ENCODE measurements at places on chromosomes 11 and 22.
A peak's percentile ranks its signal among the peaks of the same experiment; 100 is the strongest.

DNA sequence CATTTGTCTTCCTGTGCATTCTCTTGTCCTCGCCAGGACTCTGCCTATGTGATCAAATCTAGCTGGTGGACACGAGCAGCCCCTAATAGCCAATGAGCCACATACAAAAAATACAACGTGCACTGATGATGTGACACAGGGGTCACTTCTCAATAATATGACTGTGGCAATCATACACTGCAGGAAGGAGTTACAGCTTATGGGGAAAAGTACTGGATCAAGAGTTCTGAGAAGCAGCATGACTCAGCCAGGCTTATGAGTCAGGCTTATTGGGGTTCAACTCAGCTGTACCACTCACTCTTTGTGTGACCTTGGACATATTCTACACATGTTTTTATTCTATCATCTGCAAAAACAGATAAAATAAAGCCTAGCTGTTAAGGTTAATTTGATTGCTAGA, 889.4 kb upstream of the TENM4 start:
- no peaks in the 10 kb centered on the region for H3K4me1 ChIP-seq
- no peaks in the 10 kb centered on the region for H3K36me3 ChIP-seq
- H3K27me3 ChIP-seq: no peaks in the 10 kb centered on the region
- no peak overlapping the region for H3K27ac ChIP-seq

DNA sequence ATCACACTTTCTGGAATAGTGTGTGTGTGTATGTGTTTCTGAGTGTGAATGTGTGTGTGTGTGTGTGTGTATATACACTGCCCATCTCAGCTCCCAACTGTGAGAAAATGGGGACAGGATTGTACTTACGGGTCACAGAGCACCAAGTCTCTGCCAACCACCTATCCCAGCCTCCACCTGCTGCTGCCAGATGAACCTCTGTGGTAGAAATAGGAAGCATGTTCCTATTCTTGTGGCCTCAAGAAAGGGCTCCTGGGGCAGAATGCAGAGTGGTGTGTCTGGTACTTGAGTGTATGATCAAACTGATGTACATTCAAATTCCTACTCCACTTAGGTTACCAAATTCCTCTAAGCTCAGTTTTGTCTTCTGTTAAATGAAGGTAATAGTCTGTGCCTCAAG, 14.6 kb downstream of the UBASH3B start:
- H3K27me3 ChIP-seq: no peaks in the 10 kb centered on the region
- no peak overlapping the region for H3K4me3 ChIP-seq
- no peaks in the 10 kb centered on the region for H3K36me3 ChIP-seq
- no peak for DNase-seq
- no peak overlapping the region for H3K27ac ChIP-seq
- H3K4me1 ChIP-seq: peaks cover 2% of the 10 kb centered on the region

- H3K4me1 ChIP-seq: peaks cover 22% of the 10 kb centered on the region
- no peak overlapping the region for H3K4me3 ChIP-seq
- H3K27ac ChIP-seq: no peak overlapping the region
- H3K36me3 ChIP-seq: no peaks in the 10 kb centered on the region
- DNase-seq: no peak
These were observed 3.6 kb upstream of the ROBO3 start for GRCh38 chr11:124861670-124862069.

DNA sequence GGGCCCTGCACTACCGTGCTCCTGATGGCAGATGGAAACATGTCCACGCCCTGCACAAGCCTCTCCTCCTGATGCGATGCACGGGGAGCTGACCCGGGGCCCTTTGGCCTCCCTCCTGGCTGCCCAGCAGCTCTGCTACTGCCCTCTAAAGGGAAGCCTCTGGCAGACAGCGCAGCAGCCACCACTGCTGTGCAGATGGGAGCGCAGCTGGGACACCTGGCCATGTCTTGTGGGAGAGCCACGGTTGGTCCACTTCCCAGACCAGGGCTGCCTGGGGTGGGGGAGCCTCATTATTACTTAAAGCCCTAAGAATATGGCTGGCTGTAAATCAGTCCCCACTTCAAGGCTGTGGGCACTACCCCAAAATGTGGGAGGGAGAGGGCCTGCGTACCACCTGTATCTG, 38.3 kb downstream of the TBX1 start:
- no peaks in the 10 kb centered on the region for H3K27me3 ChIP-seq
- H3K27ac ChIP-seq: no peak overlapping the region
- no peaks in the 10 kb centered on the region for H3K36me3 ChIP-seq
- no peak overlapping the region for H3K4me3 ChIP-seq

GRCh38 chr11:36757075-36757474, 159.0 kb upstream of the RAG2 start:
- H3K27ac ChIP-seq: no peak overlapping the region
- no peaks in the 10 kb centered on the region for H3K4me1 ChIP-seq
- no peak for DNase-seq
- H3K4me3 ChIP-seq: no peak overlapping the region

GRCh38 chr11:12724301-12725054, 50.3 kb downstream of the TEAD1 start:
- no peak overlapping the region for H3K4me3 ChIP-seq
- no peaks in the 10 kb centered on the region for H3K27me3 ChIP-seq
- peaks cover 76% of the 10 kb centered on the region for H3K4me1 ChIP-seq
- H3K27ac ChIP-seq: peak overlapping the region; percentile 96
- H3K36me3 ChIP-seq: no peaks in the 10 kb centered on the region

GRCh38 chr22:37267135-37267587, 15.1 kb upstream of the CYTH4 start:
- peak; percentile 61 for DNase-seq
- no peaks in the 10 kb centered on the region for H3K36me3 ChIP-seq

- no peak overlapping the region for H3K4me3 ChIP-seq
- H3K27ac ChIP-seq: no peak overlapping the region
- H3K4me1 ChIP-seq: no peaks in the 10 kb centered on the region
- no peak for DNase-seq
These were observed 147.4 kb upstream of the POU2AF2 start for GRCh38 chr11:111098091-111098490.

DNA sequence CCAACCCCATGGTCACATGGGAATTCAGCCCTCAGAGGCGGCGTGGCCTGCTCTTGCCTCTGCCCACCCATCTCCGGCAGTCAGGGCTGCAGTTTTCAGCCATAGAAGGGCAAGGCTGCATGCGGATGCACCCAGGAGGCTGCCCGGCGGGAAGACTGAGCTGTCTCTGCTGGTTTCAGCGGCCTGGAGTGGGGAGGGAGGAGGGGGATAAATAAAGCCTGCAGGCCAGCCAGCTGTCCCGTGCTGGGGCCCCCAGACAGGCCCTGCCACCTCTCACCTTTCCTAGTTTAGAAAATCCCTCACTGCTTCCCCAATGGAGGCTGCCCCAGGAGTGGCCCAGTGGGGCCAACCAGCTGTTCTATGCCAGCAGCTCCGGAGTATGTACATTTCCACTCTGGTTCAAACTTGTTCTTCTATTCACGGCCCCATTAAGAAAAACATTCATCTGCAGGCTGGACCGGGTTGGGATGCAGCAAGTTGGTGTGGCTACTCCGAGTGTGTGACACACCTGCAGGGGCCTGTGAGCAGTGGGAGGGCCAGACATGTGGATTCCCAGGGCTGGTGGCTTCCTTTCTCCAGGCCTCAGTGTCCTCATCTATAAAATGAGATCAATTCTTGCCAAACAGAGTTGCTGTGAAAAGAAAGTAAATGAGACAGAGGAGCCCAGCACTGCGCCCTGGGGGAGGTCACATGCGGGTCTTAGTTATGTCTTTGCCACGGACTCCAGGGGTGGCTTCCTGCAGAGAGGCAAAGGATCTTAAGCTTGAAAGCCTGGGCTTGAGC, 5.0 kb downstream of the MICALL1 start:
- H3K4me1 ChIP-seq: peaks cover 11% of the 10 kb centered on the region
- no peak overlapping the region for H3K27ac ChIP-seq
- no peak for DNase-seq
- no peaks in the 10 kb centered on the region for H3K27me3 ChIP-seq

GRCh38 chr11:134033696-134034491, 35.0 kb upstream of the JAM3 start:
- H3K4me3 ChIP-seq: no peak overlapping the region
- H3K27ac ChIP-seq: no peak overlapping the region
- no peaks in the 10 kb centered on the region for H3K36me3 ChIP-seq
- 0 out of 2 replicates have a peak, but pooled peaks cover 3% of the 10 kb centered on the region for H3K4me1 ChIP-seq

DNA sequence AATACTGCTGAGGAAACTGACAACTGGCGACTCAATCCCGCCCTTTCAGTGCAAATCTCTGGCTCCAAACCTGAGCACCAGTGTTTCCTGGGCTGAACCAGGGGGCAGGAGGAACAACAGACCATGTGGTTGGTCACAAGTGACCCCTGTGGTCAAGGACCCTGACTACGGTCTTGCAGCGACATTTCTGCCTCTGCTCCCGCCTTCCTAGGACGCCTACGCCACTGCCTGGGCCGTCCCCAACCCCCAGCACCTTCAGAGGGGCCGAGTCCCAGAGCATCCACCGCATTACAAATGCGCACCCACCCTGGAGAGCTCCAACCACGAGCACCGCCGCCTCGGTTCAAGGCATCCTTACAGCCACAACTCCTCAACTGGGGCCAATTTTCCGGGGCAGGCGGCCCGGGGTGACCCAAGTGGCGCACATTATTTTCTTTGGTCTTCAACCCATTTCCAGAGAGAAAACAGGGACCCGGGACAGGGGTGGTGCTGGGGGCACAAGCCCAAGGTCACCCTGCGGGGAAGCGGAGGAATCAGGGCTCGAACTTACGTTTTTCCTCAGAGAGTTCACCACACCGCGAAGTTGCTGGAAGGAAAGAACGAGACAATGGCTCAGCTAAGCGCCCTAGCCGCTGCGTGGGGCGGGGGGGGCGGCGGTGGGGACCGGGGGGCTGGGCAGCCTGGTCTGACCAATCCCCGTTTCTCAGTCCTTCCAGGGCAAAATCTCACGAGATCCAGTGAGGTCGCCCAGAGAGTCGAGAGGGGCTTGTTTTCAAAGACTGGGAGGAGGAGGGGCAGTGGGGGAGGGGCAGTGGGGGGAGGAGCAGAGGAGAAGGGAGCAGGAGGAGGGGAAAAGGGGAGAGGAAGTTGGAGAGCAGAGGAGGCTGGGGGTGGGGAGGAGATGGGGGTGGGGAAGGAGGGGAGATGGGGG, 1.8 kb downstream of the PRAME start:
- H3K4me3 ChIP-seq: no peak overlapping the region
- DNase-seq: no peak
- no peaks in the 10 kb centered on the region for H3K36me3 ChIP-seq
- no peak overlapping the region for H3K27ac ChIP-seq
- H3K27me3 ChIP-seq: no peaks in the 10 kb centered on the region

DNA sequence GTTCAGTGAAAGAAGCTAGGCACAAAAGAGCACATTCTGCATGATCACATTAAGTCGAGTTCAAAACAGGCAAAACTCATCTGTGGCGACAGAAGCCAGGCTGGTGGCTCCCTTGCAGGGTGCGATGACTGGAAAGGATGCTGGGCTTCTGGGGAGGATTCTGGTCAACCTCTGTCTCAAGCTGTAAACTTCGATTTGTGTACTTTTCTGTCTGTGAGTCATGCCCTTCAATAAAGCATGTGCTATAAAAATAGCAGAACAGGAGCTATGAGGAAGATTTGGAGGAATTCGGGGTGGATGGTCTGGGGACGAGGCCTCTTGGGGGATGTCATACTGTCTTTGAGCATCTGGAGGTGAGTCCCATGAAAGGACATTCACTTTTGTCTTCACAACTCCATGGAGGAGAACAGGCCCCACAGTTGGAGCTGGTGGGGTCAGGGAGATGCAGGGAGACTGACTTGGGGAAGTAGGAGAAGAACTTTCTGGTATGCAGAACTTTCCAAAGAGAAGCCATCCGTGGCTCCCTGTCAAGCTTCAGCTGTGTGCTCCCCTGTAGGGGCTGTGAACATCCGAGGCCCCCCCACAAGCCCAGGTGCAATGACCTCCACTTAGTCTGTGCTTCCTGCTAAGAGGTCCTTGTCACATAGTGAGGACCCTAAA, 77.8 kb upstream of the LINC01488 start:
- H3K27ac ChIP-seq: no peak overlapping the region
- no peaks in the 10 kb centered on the region for H3K36me3 ChIP-seq
- H3K4me1 ChIP-seq: peaks cover 12% of the 10 kb centered on the region
- DNase-seq: peak; percentile 44
- no peak overlapping the region for H3K4me3 ChIP-seq

GRCh38 chr11:78161962-78162371, 22.5 kb upstream of the ALG8 start:
- no peaks in the 10 kb centered on the region for H3K27me3 ChIP-seq
- H3K4me3 ChIP-seq: no peak overlapping the region
- H3K36me3 ChIP-seq: no peaks in the 10 kb centered on the region
- no peak for DNase-seq

GRCh38 chr22:44701824-44702478, at the start of gene PRR5:
Gene PRR5 (plus strand): TSS chr22:44702204. CDS start chr22:44702475, 271 bp downstream.
- H3K27ac ChIP-seq: peak within 1 kb of the TSS; percentile 79
- peaks cover 58% of the 10 kb centered on the region for H3K4me1 ChIP-seq
- peak within 1 kb of the TSS; percentile 53 for H3K4me3 ChIP-seq
- DNase-seq: peak; percentile 92

DNA sequence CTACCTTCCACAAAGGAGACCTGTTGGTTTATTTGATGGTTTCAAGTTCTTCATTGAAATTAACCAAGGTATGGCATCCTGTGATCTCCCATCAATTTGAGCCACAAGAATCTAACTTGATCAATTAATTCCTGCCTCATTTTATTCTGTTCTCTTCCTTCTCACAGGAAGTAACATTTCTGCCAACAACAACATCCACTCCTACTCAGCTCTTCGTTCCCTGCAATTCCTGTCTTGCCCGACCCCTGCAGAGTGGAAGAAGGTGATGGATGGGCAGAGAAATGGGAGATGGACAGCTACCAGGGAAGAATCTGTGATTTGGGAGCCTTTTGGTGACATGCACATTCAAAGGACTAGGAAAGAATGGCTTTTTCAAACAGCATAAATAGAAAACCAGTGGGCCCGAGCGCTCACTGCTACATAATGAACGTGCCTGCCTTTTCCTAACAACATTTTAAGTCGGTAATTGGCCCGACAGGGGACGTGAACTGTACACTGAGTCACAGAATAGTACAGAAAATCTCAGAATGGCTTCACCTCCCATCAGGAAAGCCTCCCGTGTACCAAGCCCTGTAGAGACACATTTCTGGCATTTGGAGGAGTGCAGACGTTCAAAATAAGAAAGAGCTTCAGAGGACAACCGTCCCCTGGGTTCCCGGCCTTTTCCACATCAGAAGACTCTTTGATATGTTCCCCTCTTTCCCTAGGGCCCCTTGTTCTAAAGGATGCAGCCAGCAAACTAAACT, 112.6 kb upstream of the SEZ6L start:
- H3K27me3 ChIP-seq: no peaks in the 10 kb centered on the region
- no peak overlapping the region for H3K27ac ChIP-seq
- no peaks in the 10 kb centered on the region for H3K36me3 ChIP-seq
- H3K4me3 ChIP-seq: no peak overlapping the region
- DNase-seq: no peak

DNA sequence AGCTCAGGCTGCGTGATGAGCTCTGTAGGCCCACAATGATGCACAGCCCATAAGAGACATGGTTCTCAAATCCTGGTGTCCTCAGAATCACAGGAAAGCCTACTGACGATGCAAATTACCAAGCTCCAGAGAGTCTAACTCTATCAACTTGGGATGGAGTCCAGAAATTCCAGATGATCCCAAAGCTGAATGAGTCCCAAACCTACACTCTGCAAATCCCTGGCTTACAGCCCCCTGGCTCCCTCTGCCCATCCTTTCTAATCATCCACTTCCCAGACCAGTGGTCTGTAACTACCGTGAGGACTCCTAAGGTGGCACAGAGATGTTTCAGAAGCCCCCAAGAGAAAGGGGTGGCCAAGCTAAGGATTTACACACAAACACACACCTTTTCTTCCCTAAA, 13.5 kb downstream of the ARFGAP2 start:
- H3K27me3 ChIP-seq: no peaks in the 10 kb centered on the region
- no peak overlapping the region for H3K27ac ChIP-seq
- H3K4me1 ChIP-seq: no peaks in the 10 kb centered on the region
- no peak overlapping the region for H3K4me3 ChIP-seq
- DNase-seq: no peak

- H3K4me1 ChIP-seq: no peaks in the 10 kb centered on the region
- H3K36me3 ChIP-seq: no peaks in the 10 kb centered on the region
- no peak overlapping the region for H3K4me3 ChIP-seq
- H3K27ac ChIP-seq: no peak overlapping the region
These were observed 30.7 kb downstream of the SLC22A25 start for GRCh38 chr11:63212742-63213141.
